Dermis microvascular lymphatic vessel endothelial cell (primary cell): ENCODE measurements at places on chromosomes 13 and 19. TPM values are rescaled to one million over a fixed set of nuclear protein-coding genes. Genes with fewer than 3 reads are reported as not detected.
A peak's percentile ranks its signal among the peaks of the same experiment; 100 is the strongest.

GRCh38 chr13:25857830-25858229 is 194.0 kb downstream of the SHISA2 start:
- no peak for DNase-seq

DNA sequence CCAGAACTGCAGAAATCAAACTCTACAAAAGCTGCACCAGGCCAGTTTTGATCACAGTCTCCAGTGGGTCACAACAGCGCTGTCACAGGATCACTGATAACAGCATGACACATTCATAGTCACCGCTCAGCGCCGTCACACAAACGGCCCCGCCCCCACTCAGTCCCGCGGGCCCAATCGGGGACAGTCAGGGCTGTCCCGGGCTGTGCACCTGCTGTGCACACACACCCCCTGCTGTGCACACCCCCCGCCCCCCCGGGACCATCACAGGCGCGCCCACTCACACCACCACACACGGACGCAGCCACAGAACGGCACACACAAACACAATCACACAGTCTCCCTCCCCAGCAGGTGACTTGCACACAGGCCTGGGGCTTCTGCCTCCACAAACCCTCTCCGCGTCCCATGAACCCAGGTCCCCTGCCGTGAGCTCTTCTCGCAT is 435 bp upstream of the ZNF382 start:
- peak; percentile 52 for DNase-seq

DNA sequence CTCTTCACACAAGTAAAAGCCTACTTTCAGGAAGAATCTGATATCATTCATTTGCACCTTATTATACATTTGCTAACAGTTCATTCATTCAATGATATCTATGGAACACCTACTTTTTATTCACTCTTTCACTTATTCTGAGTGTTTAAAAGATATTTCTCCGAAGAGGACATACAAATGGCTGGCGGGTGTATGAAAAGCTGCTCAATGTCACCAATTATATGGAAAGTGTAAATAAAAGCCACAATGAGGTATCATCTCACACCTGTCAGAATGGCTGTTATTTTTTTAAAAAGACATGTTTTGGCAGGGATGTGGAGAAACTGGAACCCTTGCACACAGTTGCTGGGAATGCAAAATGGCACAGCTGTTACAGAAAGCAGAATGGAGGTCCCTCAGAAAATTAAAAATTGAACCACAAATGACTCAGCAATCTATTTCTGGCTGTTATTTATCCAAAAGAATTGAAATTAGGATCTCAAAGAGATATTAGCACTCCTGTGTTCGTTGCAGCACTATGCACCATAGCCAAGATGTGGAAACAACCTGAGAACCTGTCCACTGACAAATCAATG is 127.6 kb upstream of the IRS2 start:
- no peak for DNase-seq

- DNase-seq = no peak
These were observed 24.9 kb downstream of the SIGLEC7 start for GRCh38 chr19:51166846-51167490.

CLEC4G gene
- total RNA-seq = under 0.01 TPM in 1 of 2 replicates, not detected in the other

DNA sequence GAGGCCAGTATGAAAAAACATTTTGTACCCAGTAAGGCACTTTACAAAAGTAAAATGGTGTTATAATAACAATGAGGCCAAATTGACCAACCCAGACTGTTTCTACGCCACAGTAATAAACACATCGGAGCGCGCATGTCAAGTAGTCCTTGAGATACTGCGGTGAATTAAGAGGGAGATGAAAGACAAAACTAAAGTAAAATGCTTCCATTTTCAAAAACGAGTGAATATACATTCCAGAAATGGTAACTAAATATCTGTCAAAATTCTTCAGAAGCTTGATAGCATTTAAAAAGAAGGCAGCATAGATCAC is 19.0 kb downstream of the N4BP2L1 start:
- no peak for DNase-seq

DNA sequence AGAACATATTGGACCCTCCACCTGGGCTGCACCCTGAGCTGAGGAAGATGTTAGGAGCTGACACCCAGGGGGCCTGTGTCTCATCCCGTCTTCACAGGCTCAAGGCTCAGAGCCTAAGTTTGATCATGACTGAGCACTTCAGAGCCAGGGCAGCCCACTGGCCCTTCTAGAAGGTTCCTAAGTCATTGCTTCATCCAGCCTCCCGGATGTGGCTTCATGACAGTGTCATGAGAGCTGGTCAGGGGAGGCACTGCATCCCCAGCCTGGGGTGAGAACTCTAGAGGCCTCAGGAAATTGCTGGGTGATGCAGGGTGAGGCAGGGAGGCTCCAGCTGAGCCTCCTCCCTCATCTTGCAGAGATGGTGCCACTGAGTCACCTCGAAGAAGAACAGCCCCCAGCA is 24.9 kb upstream of the PIK3R2 start:
- DNase-seq = no peak

TYROBP gene
- total RNA-seq = not detected in 2 replicates

- no peak for DNase-seq
These were observed 205.4 kb downstream of the PDS5B start for GRCh38 chr13:32791545-32792172.

DCUN1D2 gene
- total RNA-seq = 5.4 and 8.3 TPM in 2 replicates

BRME1 gene
- total RNA-seq = 0.25 and 0.39 TPM in 2 replicates

- DNase-seq = no peak
These were observed 62.6 kb downstream of the MLLT1 start for GRCh38 chr19:6216996-6217751.

- DNase-seq = no peak
These were observed 757 bp downstream of the FBN3 start for GRCh38 chr19:8148410-8149260.

DNA sequence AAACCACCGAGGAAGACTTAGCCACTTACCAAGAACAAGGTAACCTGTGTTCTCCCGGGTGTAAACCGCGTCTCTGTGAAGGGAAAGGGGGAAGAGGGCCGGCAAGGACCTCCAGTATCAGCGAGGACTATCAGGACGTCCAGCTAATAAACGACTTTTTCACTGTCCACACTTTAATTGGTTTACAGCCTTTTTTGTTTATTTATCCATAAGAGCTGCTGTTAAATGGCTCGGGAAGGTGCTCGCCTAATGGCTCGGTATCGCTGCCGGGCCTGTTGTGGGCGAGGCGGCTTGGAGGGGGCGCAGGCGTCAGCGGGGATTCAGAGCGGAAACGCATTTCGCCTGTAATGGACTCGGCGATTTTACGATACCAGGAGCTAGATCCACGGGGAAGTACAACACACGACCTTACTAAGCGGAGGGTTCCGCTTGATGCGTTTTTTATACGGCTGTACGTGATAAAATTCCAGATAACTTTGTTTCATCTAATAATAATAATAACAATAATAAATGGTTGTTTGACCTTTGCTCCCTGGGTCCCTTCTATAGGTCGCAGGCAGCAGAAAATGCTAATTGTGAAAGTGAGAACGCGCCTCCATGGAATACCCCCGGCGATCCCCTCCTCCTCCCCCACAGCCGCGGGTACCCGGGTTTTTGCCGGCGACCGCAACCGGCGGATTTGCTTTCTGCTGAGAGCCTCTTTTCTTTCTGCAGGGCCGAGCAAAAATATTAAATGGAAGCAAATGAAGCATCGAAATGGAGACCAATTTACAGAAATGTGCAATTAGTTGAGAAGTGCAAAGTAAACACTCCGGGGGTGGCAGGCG is 2.5 kb upstream of the PDX1 start:
- no peak for DNase-seq

NCLN gene
- total RNA-seq = 33.2 and 45.0 TPM in 2 replicates

- no peak for DNase-seq
These were observed 1.5 kb downstream of the RNF225 start for GRCh38 chr19:58396691-58397532.

DNA sequence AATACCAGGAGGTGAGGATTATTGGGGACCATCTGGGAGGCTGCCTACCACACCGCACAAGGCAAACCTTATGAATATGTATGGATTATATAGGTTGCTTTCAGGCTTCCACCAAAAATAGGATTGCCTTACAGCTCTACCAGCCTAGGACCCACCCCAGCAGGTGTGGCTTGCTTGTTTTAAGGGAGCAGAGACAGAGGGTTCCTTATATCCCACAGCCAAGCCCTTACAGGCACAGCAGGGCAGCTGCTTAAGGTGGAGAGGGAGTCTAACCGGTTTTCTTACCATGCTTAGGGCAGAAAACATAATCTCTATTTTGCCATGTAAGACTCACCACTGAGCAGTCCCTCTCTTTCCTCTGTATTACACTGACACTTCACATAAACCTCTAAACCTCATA is 16.1 kb upstream of the TTYH1 start:
- DNase-seq = no peak

KLK11 gene
- not detected in 2 replicates for total RNA-seq

LILRA1 gene
- not detected in 2 replicates for total RNA-seq

- DNase-seq = no peak
These were observed 91.2 kb downstream of the KCTD15 start for GRCh38 chr19:33887891-33888290.

ADAMTSL5 gene
- total RNA-seq = not detected in 2 replicates

DNA sequence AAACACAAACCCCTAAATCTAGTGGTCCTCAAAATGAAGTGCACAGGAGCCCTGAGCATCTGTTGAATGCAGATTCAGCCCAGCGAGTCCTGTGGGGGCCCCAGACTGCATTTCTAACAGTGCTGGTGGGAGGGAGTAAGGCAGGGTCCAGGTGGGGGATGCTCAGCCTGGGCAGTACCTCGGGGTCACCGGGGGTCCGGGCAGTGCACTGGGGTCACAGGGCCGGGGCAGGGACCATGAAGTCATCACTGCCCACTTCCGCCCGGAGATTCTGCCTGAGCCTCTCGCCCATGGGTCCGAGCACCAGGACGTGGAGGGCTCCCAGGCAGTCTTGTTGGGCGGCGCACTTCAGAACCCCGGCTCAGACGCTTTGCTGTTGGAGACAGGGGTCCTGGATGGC is 838 bp upstream of the ATP4B start:
- DNase-seq = no peak

DNA sequence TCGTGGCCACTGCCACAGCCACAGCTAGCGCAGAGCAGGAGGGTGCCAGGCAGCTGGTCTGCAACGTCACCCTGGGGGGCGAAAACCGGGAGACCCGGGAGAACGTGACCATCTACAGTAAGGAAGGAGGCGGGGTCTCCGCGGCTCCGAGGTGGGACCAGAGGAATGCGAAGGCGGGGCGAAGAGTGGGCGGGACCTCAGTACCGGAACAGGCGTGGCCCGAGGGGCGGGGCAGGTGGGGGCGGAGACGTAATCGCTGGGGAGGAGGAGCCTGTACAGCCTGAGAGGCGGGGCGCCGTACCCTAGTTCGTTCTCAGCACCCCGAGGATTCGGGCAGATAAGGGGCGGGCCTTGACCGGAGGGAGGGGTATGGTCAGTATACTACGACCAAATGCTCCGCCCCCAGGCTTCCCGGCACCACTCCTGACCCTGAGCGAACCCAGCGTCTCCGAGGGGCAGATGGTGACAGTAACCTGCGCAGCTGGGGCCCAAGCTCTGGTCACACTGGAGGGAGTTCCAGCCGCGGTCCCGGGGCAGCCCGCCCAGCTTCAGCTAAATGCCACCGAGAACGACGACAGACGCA is 2.5 kb downstream of the ICAM5 start:
- DNase-seq = peak; percentile 57

DNA sequence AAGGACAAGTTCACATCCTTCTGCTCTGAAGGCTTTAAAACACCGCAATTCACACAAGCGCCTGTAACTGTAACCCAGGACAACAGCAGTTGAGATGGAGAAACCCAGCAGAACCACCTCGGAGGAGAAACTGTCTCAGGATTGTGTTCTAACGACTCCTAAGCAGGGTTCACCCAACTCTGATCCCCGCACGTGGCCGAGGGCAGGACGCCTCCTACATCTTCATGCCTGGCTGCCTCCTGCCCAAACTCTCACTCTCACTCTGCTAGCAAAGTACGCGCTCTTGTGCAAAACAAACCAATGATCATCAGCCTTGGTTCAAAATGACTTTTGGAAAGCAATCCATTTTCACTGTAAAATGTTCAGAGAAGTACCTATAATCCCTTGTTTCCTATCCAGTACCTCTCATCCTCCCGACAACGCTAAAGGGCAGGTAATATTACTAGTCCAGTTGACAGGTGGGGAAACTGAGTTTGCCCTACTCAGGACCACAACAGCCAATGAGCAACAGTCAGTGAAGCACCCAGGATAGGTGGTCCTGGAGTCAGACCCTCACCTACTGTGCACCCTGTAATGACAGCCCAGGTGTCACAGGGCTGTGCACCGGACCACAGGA is 25.6 kb downstream of the EPS15L1 start:
- DNase-seq = no peak

DNA sequence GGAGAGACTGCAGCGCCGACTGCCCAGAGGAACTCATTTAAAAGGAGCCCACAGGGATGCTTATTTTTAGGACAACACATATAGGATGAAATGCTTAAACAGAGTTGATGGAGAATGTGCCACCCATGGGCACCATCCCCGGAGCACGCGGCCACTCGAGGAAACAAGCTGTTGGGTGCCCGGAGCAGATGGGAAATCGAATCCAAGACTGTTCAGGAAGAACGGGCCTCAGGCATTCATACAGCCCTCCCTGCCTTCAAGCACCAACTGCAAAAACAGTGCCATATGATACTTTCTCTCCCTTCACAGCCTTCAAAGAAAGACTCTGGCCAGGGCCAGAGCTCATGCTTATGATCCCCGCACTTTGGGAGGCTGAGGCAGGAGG is 40.2 kb downstream of the RAB20 start:
- no peak for DNase-seq

DNA sequence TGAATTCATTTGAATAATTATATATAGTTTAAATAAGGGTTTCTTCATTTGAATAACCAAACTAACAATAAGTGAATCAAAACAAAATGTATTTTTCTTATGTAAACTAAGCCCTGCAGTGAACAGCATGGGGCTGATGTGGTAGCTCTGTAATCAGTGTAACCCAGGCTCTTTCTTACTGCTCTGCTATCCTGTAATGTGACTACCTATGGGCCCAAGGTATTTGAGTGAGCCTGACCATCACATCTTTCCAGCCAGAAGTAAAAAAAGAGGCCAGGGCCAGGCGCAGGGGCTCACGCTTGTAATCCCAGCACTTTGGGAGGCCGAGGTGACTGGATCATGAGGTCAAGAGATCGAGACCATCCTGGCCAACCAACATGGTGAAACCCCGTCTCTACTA is 494.6 kb downstream of the DCT start:
- DNase-seq = no peak
